Neural progenitor cell (in vitro differentiated cells): ENCODE measurements at places on chromosomes 11 and 22.

GRCh38 chr11:11177156-11177808 is 175.8 kb downstream of the CSNK2A3 start:
- no peak overlapping the region for H3K27ac ChIP-seq
- H3K4me3 ChIP-seq: no peak overlapping the region
- DNase-seq: no peak
- H3K27me3 ChIP-seq: no peaks in the 10 kb centered on the region
- H3K4me1 ChIP-seq: peaks cover 6% of the 10 kb centered on the region

DNA sequence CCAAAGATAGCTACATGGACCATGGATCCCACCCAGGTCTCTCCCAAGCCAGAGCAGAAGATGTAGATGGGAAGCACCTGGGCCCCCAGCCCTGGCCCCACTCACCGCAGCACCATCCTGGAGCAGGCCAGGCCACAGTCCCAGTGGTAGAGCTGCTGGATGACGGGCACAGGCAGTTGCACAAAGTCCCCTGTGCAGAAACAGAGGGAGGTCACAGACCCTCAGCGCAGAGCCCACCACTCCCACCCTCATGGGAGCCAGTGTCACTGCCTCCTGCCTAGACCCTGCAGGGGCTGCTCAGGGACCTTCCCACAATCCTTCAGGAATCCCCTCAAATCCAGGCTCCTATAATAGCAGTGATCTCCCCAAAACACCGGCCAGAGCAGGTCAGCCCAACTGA is 6.1 kb downstream of the GUCD1 start:
- no peaks in the 10 kb centered on the region for H3K36me3 ChIP-seq
- no peaks in the 10 kb centered on the region for H3K27me3 ChIP-seq
- peaks cover 4% of the 10 kb centered on the region for H3K4me1 ChIP-seq
- DNase-seq: no peak
- H3K27ac ChIP-seq: no peak overlapping the region

- no peaks in the 10 kb centered on the region for H3K27me3 ChIP-seq
- no peak for DNase-seq
- H3K4me1 ChIP-seq: no peaks in the 10 kb centered on the region
- H3K27ac ChIP-seq: no peak overlapping the region
These were observed 2284.5 kb downstream of the LRRC4C start for GRCh38 chr11:39174965-39175364.

DNA sequence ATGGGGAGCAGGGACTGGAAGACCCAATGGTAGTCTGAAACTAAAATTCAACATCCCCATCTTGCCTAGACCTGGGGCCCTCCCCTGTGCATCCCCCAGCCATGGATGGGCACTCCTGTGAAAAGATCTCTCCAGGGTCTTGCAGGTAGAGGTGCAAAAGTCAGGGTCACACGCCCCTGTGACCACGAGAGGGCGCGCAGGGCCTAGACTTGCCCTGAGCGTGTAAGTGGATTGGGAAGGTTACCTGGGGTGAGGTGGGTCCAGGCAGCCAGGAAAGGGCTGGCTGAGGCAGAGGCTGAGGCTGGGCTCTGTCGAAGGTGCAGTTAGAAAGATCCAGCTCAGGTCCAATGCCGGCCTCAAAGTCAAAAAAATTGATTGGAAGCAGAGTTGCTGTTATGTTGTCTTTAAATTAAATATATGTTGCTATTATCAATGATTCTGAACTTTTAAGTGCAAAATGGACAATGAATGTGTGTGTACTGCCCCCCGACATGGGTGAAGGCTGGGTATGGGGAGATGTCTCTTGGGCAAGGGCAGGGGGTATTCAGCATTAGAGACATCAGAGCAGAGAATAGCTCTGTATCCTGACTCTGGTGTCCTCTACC is 4.8 kb upstream of the POU2F3 start:
- no peak overlapping the region for H3K4me3 ChIP-seq
- H3K36me3 ChIP-seq: no peaks in the 10 kb centered on the region
- peaks cover under 1% of the 10 kb centered on the region for H3K4me1 ChIP-seq
- peak; percentile 86 for DNase-seq

DNA sequence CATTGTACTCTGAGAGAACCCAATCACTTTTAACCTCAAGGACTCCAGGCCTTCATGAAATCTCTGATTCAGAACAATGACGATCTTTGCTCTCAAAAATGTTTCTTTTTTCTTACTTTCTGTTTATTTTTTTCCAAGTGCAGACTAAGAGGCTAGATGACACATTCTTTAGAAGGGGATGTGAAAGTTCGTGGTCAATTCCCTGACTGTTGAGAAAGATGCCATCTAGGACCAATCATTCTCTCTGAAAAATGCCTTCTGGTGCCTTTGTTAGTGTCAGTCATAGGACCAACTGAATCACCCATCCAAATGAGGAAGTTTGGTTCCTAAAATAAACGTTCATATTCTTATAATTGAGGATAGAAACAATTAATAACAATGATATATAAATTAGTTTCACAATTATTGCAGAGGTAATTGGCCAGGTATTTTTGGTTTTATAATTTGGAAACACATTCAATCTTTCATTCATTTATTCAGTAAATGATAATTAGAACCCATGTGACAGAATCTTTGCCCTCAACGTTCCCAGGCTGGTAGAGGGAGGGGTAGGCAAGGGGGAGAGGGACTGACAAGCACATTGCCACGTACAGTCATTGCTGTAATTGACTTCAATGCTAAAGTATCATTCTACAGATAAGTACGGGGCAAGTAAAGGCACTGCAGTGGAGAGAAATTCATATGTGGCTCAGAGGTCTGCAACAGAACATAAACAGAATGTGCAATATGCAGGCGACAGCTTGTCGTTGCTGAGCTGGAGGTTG is 333.4 kb upstream of the MPPED2 start:
- H3K36me3 ChIP-seq: no peaks in the 10 kb centered on the region
- H3K4me1 ChIP-seq: no peaks in the 10 kb centered on the region
- no peak overlapping the region for H3K27ac ChIP-seq

DNA sequence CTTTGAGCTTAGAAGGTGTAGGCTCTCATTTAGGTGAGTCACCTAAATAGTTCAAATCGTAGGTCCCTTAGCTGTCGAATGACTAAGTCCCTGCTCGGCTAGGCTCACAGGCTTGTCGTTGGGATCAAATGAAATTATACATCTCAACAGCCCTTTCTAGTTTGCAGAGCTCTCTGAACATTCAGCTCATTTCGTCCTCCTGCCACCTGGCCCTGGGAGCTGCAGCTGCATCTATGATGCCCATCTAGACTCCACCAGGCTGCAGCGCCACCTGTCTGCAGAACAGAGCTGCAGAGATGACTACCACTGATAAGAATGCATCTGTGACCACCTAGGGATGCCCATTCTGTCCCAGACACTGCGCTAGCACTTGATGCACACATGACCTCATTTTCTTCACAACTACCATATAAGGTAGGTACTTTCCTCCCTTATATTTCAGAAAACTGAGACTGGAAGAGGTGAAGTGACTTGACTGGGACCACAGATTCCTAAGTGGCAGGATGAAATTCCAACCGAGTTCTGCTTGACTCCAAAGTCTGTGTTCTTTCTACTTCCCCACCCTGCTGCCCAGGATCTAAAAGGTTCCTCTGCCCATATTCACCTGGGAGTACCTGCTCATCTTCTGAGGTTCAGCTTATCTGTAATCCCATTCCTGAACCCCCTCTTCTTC is 141.1 kb upstream of the NARS2 start:
- H3K27me3 ChIP-seq: no peaks in the 10 kb centered on the region
- H3K36me3 ChIP-seq: no peaks in the 10 kb centered on the region
- no peak overlapping the region for H3K4me3 ChIP-seq
- H3K27ac ChIP-seq: no peak overlapping the region
- DNase-seq: peak; percentile 88

- peaks cover 47% of the 10 kb centered on the region for H3K4me1 ChIP-seq
- H3K4me3 ChIP-seq: peak overlapping the region; percentile 36
- no peaks in the 10 kb centered on the region for H3K36me3 ChIP-seq
- H3K27me3 ChIP-seq: no peaks in the 10 kb centered on the region
These were observed 60.5 kb upstream of the ARHGAP32 start for GRCh38 chr11:129252621-129253020.

- H3K4me3 ChIP-seq: no peak overlapping the region
- no peaks in the 10 kb centered on the region for H3K27me3 ChIP-seq
- peaks cover 6% of the 10 kb centered on the region for H3K4me1 ChIP-seq
- H3K36me3 ChIP-seq: no peaks in the 10 kb centered on the region
- H3K27ac ChIP-seq: no peak overlapping the region
These were observed 9.6 kb downstream of the SULT4A1 start for GRCh38 chr22:43852573-43853327.

DNA sequence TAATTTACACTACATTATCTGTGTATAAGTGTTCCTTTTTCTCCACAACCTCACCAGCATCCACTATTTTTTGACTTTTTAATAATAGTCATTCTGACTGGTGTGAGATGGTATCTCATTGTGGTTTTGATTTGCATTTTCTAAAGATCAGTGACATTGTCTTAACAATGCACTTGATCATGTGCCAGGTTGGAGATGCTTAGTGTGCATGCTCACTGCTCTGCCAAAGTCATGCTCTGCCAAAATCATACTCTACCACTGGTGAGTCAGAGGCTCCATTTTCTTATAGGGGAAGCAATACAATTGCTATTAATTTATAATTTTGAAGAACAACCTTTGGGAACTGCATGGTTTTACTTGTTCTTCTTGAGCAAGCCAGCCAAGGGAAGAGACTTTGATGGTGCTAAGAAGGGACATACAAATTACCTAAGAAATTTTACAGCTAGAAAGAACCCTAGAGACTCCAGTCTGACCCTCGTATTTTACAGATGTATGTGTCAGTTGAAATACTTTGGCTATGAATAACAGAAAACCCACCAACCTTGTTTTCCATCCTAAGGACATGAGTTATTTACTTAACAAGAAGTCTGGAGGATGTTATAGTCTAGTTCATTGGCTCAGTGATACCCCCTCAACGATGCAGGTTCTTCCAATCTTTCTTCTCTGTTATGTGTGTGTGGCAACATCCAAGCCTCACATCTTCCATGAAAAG is 368.9 kb downstream of the DDX10 start:
- H3K27ac ChIP-seq: no peak overlapping the region
- peaks cover 25% of the 10 kb centered on the region for H3K4me1 ChIP-seq
- DNase-seq: no peak
- H3K27me3 ChIP-seq: no peaks in the 10 kb centered on the region

GRCh38 chr22:49948958-49949913 is 11.3 kb upstream of the PIM3 start:
- H3K4me1 ChIP-seq: peaks cover 14% of the 10 kb centered on the region
- no peak overlapping the region for H3K4me3 ChIP-seq
- H3K36me3 ChIP-seq: no peaks in the 10 kb centered on the region

- H3K4me3 ChIP-seq: no peak overlapping the region
- H3K27me3 ChIP-seq: no peaks in the 10 kb centered on the region
- no peak overlapping the region for H3K27ac ChIP-seq
- no peak for DNase-seq
These were observed 2330.0 kb upstream of the RAG2 start for GRCh38 chr11:38927993-38928392.

GRCh38 chr11:43845816-43846215 is 34.8 kb upstream of the ALKBH3 start:
- peaks cover 6% of the 10 kb centered on the region for H3K36me3 ChIP-seq
- no peaks in the 10 kb centered on the region for H3K27me3 ChIP-seq
- no peak for DNase-seq
- H3K4me1 ChIP-seq: no peaks in the 10 kb centered on the region

DNA sequence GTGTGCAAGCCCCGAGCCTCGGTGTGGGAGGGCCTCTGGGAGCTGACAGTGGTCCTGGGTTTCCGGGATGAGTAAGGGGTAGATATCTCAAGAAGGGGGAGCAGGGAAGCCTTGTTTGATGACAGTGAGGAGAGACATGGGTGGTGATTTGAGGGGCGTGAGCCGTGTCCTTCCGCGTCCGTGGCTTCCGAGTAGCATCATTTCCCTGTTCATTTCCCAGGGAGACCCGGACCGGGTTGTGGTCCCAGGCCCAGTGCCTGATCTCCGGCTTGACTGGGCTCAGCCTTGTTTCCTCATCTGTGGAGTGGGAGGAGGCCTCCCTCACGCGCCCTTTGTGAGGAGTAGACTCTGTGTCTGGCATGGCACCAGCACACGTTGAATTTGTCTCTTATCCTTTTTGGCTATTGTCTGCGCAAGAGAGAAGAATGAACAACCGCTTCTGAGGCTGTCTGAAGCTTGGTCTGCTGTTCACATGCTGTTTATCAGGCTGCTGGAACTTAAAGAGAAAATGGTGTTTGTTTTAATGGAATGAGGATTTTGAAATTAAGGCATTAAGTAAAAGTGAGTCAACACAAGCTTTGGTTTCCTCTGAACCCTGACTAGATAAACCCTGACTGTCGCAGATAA is 348.5 kb downstream of the TBC1D22A start:
- H3K4me1 ChIP-seq: no peaks in the 10 kb centered on the region
- no peak overlapping the region for H3K27ac ChIP-seq
- no peaks in the 10 kb centered on the region for H3K36me3 ChIP-seq
- H3K4me3 ChIP-seq: no peak overlapping the region
- no peaks in the 10 kb centered on the region for H3K27me3 ChIP-seq

GRCh38 chr11:11496879-11497278 is 124.9 kb downstream of the GALNT18 start:
- no peak for DNase-seq
- no peaks in the 10 kb centered on the region for H3K27me3 ChIP-seq
- H3K27ac ChIP-seq: no peak overlapping the region
- H3K4me1 ChIP-seq: peaks cover under 1% of the 10 kb centered on the region
- H3K36me3 ChIP-seq: no peaks in the 10 kb centered on the region
